ENCODE measurements at places on chromosomes 16 and 17. TPM values are rescaled to one million over a fixed set of nuclear protein-coding genes. Genes with fewer than 3 reads are reported as not detected.

DNA sequence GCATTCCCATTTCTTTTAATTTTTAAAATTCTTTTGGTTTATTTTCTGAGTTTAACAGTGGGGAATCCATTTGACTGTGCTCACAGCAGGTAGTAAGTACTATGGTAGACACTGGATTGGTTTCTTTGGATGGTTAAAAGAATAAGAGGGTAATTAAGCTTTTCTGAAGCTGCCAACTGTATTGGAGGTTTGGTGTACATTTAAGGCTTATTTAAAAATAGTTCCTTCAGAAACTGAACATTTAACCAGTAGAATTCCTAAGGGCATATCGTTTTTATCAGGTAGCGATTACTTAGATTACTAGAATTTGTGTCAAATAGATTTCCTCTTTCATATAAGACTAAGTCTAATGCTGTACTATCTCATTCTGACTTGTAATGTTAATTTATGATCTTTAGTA lies 162.4 kb downstream of the PPM1E start:
- DNase-seq, result no peak

The KRTAP9-4 gene
- polyA plus RNA-seq, result not detected

- no peak for DNase-seq
These were observed 9.4 kb downstream of the GRIN2C start for GRCh38 chr17:74850310-74850709.

- no peak for DNase-seq
These were observed 1.3 kb downstream of the LHX1 start for GRCh38 chr17:36938566-36939051.

- no peak for DNase-seq
These were observed 28.9 kb downstream of the TANC2 start for GRCh38 chr17:62994931-62995330.

All from left kidney (tissue), 8 donors.